ENCODE measurements at places on chromosomes 16 and 17.

GRCh38 chr16:51053775-51054174, 97.3 kb downstream of the SALL1 start:
- DNase-seq = no peak

GRCh38 chr17:68190495-68190894, 57.3 kb upstream of the AMZ2 start:
- no peak for DNase-seq

DNA sequence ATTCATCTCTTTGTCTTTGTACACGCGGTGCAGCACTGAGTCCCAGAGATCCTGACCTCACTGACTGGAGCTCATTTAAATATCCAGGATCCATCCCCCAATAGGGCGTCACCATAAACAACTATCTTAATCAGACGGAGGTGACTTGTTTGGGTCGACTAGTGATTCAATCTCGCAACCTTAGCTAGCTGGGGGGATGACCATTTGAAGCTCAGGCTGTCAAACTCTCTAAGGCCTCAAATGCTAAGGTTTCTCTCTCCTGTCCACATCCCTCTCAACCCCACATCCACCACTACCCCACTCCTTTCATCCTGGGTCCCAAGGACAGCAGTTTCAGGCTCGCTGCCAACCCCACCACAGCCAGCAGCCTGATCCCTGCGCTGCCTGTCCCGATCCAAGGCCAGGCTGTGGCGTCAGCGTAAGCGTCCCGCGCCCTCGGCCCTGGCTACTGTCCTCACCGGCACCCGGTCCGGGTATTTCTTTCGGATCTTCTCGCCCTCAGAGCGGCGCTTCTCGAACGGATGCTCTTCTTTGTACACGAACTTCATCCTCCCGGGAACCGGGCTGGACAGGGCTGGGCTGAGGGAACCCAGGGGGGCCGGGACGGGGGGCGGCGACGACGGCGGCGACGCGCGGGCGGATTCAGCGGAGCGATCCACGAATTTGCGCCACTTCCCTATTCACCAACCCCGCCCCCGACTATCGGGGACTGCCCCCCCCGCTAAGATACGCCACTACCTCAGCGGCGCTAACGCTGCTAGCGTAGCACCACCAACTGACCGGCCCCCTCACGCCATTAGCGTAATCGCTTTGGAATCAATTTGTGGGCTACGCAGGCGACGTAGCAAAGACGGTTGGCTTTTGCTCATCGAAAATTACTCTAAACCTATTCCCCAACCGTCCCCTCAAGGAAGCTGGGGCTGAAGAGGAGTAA, at the start of gene GABARAP:
Gene GABARAP, minus strand, starts transcription at position 667 of the 934 bp plus-strand sequence. Its CDS starts 119 bp downstream, at position 548.
- DNase-seq = peak; percentile 93

GRCh38 chr16:761625-762513, 1.3 kb downstream of the MSLN start:
- no peak for DNase-seq

GRCh38 chr17:51687887-51688286, 427.5 kb downstream of the UTP18 start:
- DNase-seq = no peak

DNA sequence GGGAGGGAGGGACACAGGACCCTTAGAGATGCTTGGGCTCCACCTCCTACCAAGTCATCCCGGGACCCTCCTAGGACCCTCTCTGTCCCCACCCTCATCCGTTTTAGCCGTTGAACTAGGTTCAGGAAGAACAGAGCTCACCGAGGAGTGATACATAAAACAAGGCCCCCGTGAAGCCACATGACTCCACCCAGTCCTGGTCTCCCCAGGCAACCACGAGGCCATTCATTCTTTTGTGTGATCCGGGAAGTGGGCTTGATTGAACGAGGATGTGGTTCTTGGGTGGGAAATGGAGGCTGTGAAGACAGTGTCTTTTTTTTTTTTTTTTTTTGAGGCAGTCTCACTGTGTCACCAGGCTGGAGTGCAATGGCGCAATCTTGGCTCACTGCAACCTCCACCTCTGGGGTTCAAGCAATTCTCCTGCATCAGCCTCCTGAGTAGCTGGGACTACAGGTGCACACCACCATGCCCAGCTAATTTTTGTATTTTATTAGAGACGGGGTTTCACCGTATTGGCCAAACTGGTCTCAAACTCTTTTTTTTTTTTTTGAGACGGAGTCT, 14.8 kb downstream of the TRARG1 start:
- no peak for DNase-seq

Data from renal cortex interstitium (tissue), 15 donors.